ENCODE measurements at places on chromosomes 2 and 18.

GRCh38 chr2:168034616-168035015 is 212.8 kb downstream of the STK39 start:
- DNase-seq = no peak

- no peak for DNase-seq
These were observed 68.5 kb downstream of the STPG4 start for GRCh38 chr2:47086571-47086970.

DNA sequence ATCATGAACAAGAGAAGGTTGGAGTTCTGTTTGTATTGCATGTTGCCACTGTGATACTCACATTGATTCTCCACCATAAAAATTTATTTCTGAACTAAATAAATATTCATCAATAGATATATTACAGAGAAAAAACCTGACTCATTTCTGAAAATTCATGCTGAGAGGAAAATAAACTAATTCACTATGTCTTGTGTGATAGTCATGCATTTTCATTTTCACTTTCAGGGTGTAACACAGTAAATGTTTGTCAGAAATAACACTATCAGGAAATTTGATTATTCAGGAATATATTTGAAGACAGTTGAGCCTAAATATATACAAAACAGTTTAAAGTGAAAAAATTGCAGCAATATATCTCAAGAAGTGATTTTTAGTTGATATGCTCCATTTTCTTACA is 335.2 kb downstream of the KCNJ3 start:
- DNase-seq = no peak

DNA sequence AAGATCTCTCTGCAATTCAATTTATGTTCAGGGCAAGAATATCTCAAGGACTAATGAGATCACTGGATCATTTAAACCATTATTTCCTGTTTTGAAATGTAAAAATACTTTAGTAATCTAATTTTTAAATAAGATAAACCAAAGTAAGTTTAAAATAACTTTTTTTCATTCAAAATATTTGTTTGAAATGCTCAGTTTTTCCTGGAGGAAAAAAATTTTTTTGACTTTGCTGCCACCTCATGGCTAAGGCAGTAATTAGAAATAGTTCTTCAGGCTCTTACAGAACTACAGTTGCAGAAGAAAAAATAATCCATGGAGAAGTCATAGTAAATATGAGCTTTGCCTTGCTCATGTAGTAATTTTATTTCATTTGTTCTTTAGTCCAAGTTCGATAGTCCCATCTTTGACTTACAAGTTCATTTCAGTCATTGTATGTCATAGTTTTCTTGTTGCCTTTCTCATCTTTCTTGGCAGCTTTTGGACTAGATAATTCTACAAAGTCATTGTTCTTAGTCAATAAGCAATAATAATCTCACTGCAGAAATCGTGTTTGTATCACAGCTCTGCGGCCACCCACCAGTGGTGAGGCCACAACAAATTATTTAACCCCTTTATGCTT is 127.4 kb downstream of the DPP4 start:
- DNase-seq = peak; percentile 12

DNA sequence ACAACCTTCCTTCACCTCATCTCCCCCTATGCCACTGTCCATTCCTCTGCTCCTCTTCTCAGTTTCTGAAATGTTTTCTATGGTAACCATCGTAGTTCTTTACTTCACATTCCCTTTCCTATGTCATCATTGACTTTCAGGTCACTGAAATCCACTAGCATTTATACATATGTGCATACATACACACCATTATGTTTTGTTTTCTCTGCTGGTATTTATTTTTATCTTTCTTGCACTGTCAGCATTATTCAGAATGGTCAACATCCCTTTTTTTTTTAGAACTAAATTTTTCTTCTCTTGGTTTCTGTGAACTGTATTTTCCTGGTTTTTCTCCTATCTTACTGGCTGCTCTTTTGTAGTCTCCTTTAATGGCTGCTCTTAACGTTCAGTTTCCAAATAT is 33.2 kb downstream of the ITGAV start:
- no peak for DNase-seq

- no peak for DNase-seq
These were observed 20.3 kb downstream of the KCNG2 start for GRCh38 chr18:79818036-79818435.

DNA sequence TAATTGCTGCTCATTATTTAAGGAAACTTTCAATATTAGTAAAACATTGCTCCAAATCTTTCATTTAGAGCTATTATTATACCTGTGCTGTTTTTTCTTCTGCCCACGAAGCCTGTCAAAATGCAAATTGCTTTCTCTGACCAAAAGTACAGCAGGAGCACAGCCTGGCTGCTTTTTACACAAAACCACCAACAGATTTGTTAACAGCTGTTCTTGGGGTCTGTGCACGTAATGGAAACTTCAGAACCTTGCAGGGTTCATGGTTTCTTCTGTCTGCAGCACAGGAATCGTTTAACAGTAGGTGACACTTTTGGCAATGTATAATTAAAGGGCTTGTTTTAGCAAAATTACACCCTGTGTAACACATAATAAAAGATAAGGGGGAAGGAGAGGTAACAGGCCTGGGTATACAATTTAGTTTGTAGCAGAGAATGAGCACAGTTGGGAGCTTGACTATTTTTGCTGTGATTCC is 447.3 kb downstream of the KCNJ3 start:
- no peak for DNase-seq

DNA sequence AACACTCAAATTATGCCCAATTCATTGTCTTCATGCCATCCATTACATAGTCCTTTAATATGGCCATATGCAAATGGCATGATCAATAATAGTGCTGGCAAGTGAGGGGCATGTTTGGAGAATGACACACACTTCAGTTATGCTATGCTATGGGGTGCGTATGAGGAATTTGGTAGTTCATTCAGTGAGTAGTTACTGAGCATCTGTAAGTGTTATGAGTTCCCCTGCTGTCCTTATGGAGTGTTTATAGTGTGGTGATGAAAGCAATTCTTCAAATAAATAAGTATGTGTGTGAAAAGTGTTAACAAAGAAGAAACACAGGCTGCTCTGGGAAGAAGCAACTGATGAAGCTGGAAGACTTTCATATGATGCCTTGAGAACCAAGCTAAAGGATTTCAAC is 383.7 kb upstream of the SLC14A2 start:
- DNase-seq = no peak

- peak; percentile 94 for DNase-seq
These were observed 111.9 kb downstream of the AP1S3 start for GRCh38 chr2:223725494-223725893.

DNA sequence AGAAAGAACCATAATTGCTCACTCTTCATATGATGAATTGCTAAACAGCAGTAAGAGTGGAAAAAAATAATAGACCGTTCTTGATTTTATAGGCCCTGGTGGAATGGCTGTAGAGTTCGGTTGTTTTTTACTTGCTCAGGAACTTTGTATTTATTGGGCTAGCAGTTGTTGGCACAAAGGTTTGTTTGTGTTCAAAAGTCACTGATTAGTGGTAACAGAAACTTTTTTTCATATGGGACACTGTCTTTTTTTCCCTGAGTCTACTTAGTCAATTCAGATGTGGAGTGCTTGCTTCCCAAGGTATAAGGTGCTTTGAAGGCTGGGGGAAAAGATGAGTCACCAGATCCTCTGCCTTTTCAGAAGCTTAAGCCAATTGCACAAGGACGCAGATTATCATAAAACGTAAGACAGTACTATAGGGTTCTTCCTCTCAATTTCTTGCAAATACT is 25.8 kb downstream of the PHLPP1 start:
- no peak for DNase-seq

DNA sequence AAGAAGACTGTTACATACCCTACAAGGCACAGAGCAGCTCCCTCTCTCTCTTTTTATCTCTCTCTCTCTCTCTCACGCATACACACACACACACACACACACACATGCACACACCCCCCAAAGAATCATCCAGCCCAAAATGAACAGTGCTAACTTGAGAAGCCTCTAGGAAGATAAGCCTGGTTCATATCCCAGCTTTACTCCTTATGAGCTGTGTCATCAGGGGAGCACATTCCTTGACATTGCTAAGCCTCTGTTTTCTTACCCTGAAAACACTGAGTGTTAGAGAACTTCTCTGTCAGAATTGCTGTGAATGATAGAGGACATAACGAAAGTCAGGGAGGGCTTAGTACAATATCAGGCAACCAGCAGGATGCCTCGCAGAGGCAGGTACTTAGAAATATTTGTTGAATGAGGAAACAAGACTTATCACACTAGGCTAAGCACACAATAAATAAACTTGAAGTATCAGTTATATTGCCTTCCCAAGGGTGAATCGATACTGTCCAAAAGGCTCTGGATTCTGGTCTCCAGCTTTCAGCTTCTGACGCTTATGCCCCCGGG is 725.6 kb upstream of the ID2 start:
- no peak for DNase-seq

GRCh38 chr2:76316691-76317090 is 606.0 kb upstream of the GCFC2 start:
- no peak for DNase-seq

GRCh38 chr2:128602699-128603101 is 284.0 kb upstream of the HS6ST1 start:
- no peak for DNase-seq
